ENCODE measurements at places on chromosomes 5 and 9.

GRCh38 chr9:114806526-114806900 is 674 bp upstream of the TNFSF15 start:
- no peak for DNase-seq

DNA sequence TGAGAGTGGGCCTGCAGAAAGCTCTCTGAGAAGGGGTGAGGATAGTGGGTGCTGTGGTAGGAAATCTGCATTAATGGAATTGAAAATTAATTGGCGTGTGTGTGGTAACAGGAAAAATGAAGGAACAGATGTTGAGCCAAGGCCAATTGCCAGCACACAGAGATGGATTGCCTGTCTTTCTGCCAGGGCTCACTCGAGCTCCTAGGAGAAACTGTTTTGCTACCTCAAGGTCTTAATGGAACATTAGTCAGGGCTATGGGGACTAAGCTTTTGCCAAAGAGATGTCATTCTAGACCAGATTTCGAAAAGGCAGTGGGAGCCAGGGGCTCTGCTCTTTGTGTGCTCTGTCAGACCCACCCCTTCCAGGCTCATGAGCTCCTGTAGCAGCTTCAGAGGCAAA is 124.0 kb upstream of the EFNA5 start:
- no peak for DNase-seq

DNA sequence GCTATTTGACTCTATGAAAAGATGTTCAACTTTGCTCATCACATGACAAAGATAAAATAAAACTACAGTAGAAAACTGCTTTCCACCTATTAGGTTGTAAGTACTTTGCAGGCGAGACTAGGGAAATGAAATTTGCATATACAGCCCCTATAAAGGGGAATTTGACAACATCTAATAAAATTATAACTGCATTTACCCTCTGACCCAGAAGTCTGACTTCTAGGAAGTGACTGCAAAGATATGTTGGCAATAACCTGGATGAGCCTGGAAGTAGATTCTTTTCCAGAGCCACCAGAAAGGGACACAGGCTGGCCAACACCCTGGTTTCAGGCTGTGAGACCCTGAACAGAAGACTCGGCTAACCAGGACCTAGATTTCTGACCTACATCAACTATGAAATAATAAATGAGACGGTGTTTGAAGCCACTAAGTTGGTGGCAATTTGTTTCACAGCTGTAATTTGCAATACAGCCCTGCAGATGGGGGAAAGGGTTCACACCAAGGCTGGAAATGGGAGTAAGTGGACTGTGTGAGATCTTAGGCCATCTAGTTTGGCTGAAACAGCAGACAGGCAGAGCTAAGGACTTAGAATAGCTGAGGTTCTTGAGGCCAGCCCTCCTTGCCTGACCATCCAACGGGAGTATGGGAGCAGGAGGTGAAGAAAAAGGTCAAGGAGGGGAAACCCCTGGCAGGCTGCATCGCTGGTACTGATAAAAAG is 106.6 kb downstream of the SIL1 start:
- peak; percentile 21 for DNase-seq

DNA sequence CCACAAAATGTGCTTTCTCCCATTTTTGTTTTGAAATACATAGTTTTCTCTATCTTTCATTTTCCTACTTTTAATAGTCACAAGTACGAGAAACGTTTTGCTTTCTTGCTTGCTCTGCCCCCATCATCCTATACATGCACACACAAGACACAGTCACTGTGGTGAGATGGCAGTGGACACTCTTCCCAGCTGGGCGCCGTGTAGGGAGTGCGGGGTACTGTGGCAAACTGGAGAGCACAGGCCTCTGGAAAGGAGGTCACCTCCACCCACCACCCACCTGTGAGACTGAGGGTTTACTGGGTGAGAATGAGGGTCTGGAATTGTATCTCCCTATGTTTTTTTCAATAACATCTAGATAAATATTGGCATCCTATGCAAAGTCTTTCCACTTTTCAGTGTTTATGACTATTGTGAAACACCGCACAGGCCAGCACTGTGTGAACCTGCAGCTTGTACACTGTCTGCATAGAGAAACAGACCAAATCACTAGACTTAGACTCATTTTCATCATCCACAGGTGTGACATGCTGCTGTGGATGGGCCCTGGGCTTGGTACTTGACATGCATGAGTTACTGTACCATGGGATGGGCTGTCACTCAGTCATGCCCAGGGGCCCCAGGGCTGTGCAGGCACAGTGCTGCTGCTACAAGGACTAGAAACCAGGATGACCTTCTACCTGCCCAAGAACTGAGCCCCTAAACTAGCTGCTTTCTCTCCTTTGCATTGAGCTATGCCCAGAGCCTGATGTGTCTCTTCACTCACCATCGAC is 118.1 kb upstream of the LMX1B start:
- no peak for DNase-seq

All from astrocyte of the spinal cord (primary cell).